ENCODE measurements at places on chromosomes 6 and 20.

DNA sequence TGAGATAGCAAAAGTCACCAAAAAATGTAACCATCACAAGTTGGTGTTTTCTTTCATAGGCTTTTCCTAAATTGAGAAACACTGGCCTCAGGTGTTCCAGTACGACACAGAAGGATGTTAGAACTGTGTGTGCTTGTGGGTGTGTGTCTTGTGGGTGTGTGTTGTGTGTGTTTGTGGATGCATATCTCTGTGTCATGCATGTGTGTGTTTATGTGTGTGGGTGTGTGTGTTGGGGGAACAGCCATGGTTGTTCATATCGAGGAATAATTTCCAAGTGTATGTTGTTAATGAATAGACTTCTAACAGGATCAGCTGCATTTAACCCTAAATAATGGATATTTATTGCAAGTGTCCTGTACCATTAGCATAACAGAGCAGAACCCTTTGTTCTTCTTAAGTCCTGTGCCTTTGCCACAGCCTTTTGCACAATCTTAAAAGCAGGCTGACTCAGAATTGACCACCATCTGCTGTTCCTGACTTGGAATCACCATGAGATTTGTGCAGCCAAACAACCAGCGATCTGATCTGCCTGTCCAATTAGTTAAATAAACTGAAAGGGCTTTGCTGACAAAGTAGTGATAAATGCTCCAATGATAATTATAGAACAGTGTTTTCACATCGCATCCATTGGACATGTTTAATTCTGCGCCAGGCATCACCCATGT lies 7.6 kb downstream of the CD93 start:
- no peak for DNase-seq

GRCh38 chr6:72271531-72271930 lies 350.3 kb upstream of the KCNQ5 start:
- no peak for DNase-seq

- DNase-seq: no peak
Measured at GRCh38 chr6:111862314-111862713, 10.9 kb downstream of the FYN start.

DNA sequence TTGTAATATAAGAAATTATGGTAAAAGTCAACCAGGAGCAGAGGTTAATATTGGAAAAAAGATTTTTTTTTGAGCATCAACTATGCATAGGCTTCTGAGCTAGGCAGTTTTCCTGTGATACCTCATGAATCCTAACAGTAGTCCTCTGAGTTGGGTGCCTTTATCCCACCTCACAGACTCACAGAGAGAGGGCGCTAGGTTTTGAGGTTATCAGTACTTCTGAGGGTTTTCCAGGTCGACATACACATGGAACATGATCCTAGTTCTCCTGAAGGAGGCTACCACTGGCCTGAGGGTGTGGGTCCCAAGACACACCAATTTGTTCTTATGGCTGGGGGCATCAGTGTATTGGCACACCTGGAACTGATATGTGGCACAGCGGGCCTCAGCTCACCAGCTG lies 358.8 kb upstream of the JAG1 start:
- DNase-seq: no peak

DNA sequence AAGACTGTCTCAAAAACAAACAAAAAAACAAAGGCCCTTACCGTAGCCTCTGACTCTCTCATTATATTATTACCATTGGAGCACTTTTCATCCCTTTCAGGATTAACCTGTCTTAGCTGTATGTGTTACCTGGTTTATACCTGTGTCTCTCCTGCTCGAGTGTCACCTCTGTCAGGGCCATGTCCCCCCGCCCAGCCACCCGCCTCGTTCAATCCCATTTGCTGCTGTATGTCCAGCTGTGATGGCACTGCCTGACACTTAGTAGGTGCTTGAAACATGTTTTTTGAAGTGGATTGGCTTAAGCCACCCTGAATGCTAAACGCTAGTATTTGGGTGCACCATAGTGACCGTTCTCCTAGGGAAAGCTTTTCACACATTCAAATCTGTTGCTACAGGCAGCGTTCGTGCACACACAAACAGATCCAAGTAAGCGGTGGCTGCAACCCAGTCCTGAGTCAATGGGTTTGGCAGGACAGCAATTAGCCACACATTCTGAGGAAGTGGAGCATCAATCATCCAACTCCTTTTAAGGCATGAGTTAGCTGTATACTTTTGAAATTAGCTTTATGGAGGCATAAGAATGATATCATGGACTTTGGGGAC lies 98.9 kb upstream of the ZNF217 start:
- no peak for DNase-seq

- DNase-seq: no peak
Measured at GRCh38 chr6:130065609-130066156, 47.3 kb downstream of the L3MBTL3 start.

- no peak for DNase-seq
Measured at GRCh38 chr6:142374091-142374770, 72.4 kb downstream of the ADGRG6 start.

- DNase-seq: no peak
Measured at GRCh38 chr20:32558526-32558925, 26.6 kb downstream of the NOL4L start.

DNA sequence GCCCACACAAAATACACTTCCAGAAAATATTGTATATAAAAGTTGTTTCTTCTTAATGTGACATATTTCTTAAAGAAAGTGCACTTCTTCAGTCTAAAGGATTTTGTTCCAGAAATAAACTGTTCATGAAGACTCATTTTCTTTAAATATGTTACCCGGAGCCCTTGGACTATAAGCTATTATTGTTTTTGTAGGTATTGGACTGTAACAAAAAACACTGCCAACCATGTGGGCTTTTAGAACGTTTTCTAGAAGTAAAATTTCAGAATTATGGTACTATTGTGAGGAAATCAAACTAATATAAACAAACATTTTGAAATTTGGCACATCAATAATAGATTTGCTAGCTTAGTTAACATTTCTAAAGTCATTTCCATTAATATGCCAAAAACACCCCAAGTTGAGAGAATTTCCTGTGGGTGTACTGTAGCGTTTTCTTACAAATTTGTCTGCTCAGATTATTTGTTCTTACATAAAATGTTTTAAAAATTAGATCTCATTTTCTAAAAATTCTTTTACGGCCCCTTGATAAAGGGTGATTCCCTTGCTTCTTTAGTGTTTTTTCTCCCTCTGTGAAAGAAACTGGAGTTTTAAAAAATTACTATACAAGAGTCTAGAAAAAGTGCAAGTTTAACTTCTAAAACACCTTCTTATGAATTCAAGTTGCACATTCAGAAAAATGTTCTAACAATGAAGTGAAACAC lies 3.4 kb downstream of the NKX2-4 start:
- DNase-seq: no peak
